ENCODE measurements at places on chromosomes 16 and 17.

DNA sequence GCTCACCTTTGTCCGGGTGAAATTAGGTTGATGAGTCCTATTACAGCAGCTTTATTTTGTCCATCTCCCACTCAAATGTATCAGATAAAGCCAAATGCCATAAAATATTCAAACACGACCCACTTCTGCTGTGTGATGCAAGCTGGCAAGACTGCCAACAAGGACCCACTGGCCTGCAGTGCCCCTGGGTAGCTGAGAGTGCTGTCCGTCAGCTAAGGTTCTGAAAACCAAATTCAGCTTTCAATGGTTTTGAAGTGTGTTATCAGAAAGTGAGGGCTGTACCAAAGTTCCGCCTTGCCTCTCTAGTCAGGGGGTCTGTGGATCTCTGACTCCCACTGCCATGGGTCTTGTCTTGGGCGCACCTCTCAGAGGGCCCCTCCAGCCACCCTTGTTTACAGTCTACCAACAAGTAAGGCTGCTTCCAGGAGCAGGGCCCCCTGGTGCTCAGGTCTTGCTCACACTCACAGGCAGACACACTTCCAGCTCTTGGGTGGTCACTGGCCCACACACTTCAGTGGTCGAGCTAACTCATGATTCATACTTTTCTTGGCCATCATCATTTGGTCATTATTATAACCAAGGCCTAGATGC, 10.5 kb upstream of the CCDC182 start:
- no peak for DNase-seq

- peak; percentile 29 for DNase-seq
Measured at GRCh38 chr16:82031116-82032084, 3.7 kb upstream of the HSD17B2 start.

- DNase-seq: no peak
Measured at GRCh38 chr17:82016061-82016874, 6.4 kb downstream of the CENPX start.

DNA sequence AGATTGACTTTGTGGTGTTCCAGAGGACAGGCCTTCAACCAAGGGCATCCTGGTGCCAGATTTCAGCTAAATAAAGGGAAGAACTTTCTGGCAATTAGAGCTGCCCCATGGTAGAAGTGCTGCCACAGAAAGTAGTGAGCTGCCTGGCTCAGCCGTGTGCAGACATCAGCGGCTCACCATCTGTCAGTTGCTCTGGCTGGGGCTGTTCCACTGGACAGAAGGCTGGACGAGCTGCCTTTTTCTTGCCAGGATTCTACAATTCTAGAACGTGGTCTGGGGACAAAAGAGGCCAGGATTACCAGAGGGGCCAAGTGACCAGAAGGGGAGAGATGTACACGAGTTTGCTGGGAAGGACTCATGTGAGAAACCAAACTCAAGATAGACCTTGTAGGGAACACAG, 107.0 kb upstream of the RPL38 start:
- DNase-seq: peak; percentile 41

All from NCI-H524 treated with DMSO at 0.1 percent for 48 hours (cell line).